ENCODE measurements at places on chromosomes 16 and 17.

GRCh38 chr16:1089822-1090619 is 6.0 kb downstream of the C1QTNF8 start:
- no peak for DNase-seq

DNA sequence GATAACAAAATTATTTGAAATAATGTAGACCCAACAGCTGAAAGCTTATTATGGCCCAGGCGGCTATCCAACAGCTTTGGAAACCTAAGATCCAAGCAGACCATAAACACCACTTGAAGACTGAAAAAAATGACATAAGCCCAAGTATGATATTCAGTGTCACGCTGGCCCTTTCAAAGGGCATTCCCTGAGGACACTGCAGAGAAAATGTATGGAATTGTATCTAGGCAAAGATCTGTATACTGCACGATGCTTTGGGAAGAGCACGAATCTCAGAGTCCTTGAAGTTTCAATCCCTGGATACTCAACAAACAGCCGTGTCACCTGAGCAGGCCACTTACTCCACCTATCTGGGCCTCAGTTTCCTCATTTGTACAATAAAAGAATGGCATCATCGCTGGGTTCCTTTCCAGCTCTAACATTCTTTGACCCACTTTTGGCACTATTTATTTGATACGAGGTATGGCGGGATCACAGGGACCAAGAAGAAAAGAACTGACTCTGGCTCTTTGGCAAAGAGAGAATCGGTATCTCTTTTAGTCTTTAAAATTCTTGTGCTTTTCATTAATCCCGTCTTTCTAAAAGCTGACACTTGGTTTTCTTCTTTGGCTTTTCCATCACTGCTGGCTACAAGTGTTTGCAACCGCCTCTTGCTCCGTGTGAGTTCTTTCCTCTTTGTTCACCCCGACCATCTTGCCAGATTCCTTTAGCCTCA is 1.2 kb downstream of the STAT5B start:
- DNase-seq = no peak

- DNase-seq = no peak
Measured at GRCh38 chr16:3872216-3872895, 8.2 kb downstream of the CREBBP start.

- no peak for DNase-seq
Measured at GRCh38 chr16:89961920-89962319, 13.4 kb downstream of the DEF8 start.

DNA sequence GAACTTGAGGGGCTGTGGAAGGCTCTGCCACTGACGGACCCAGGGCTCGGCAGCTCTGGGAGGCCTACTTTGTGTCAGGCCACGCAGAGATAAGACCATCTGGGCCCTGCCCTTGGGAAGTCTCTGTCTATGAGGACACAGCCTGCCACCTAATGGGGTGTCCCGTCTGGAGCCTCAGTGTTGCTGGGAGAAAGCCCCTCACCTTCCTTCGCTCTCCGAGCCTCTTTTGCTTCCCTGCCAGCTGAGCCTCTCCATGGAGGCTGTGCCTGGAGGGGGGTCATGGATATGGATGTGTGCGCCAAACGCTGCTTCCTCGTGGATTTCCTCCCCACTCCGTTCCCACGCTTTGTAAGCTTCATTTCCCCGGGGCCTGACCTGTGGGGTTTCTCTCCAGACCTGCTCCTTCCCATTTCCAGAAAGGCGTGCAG is 228.8 kb downstream of the SEC14L1 start:
- DNase-seq = no peak

GRCh38 chr17:77535435-77535834 is 394.7 kb downstream of the SEC14L1 start:
- DNase-seq = no peak

- DNase-seq = peak; percentile 95
Measured at GRCh38 chr17:37488009-37488604, 1.6 kb upstream of the DUSP14 start.

GRCh38 chr16:2480948-2481347 is 6.0 kb downstream of the TBC1D24 start:
- DNase-seq = no peak

DNA sequence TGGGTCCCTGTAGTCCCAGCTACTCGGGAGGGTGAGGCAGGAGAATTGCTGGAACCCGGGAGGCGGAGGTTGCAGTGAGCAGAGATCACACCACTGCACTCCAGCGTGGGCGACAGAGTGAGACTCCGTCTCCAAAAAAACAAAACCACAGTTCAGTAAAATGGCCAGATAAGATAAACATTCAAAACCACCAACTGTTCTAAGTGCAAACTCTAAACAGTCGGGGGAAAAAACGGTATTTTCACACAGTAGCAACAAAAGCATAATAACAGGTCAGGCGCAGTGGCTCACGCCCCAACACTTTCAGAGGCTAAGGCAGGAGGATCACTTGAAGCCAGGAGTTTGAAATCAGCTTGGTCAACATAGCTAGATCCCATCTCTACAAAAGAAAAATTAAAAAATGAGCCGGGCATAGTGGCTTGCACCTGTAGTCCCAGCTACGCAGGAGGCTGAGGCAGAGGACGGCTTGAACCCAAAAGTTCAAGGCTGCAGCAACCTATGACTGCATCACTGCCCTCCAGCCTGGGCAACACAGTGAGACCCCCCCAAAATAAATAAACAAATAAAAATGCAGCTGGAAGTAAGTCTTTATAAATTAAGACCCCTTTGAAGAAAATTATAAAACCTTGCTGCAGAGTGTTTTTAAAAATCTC is 10.8 kb upstream of the HASPIN start:
- DNase-seq = no peak

DNA sequence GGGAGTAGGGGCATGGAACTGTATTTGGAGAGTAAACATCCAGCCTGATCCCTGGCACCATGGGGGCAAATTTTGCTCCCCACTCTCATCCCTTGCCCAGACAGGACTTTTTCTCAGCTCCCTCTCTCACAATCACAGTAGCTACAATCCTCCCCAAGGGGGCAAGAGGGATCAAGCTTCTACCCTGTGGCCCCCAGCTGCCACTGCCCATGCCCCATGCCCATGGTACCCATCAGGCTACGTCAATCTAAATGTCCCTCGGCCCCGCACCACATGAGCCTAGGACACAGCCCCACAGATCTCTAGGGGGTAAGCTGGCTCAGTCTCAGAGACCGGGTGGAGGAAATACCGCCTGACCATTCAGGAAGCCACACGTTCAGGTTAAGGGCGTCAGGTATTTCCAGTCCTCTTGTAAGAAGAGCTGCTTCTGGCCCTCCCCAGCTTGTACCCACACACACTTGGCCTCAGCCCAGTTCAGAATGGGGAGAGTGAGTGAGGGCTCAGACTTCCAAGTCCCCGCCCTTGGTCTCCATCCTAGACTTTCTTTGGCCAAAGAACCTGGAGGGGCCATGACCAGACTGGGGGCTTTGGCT is 1.8 kb downstream of the CACNB1 start:
- peak; percentile 46 for DNase-seq

DNA sequence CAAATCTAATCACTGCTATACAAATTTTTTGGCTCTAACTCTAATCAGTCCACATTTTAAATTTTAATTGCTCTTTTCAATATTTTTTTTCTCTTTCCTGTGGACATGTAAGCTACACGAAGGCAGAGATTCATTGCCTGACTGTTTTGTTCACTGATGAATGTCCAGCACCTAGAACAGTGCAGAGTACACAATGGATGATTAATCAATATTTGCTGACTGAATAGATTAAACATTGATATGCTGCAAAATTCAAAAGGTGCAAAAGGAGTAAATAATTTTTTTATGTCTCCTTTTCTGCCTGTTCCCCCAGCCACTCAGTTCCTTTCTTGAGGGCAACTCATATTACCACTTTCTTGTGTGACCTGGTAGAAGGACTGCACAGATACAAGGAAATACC is 32.8 kb downstream of the SCNN1B start:
- no peak for DNase-seq

DNA sequence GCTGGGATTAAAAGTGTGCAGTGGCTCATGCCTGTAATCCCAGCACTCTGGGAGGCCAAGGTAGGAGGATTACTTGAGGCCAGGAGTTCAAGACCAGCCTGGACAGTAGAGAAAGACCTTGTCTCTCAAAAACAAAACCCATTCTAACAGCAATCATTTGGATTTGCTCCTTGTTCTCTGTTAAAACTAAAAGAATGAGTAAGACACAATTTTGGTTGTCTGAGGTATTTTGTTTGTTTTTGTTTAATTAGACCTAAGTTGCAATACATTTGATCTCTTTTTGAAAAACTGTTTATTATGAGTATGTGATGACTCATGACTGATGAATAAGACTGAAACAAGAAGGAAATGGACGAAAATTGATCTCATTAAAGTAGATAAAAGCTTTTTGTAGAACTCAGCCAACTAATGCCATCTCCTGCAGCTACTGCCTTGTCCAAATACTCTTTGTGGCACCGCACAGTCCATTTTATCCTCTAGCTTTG is 29.0 kb downstream of the GLG1 start:
- DNase-seq = peak; percentile 88

GRCh38 chr17:14950216-14950615 is 314.9 kb downstream of the PMP22 start:
- no peak for DNase-seq

GRCh38 chr16:31186930-31187807 is 7.2 kb downstream of the FUS start:
- DNase-seq = no peak

DNA sequence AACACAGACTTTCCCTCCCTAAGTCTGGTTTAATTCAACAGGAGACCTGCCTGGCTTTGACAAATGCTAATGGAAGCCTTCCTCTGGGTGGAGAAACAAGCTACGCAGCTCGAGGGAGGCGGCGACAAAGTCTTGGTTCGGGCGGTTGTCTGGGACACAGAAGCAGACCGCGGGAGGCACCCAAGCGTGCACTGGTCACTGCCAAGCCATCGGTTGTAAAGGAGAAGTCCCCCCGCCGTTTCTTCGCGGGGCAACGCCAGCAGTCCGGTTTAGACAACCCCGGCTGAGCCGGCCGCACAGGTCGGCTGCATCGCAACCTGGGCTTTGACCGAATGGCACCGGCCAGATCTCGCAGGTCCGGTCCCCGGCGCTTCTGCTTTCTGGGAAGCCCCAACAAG is 586 bp downstream of the GLYR1 start:
- DNase-seq = peak; percentile 68

GRCh38 chr16:47978491-47979163 is 177.2 kb downstream of the ABCC12 start:
- no peak for DNase-seq

GRCh38 chr17:34680151-34680550 is 100.8 kb downstream of the TMEM132E start:
- DNase-seq = no peak

DNA sequence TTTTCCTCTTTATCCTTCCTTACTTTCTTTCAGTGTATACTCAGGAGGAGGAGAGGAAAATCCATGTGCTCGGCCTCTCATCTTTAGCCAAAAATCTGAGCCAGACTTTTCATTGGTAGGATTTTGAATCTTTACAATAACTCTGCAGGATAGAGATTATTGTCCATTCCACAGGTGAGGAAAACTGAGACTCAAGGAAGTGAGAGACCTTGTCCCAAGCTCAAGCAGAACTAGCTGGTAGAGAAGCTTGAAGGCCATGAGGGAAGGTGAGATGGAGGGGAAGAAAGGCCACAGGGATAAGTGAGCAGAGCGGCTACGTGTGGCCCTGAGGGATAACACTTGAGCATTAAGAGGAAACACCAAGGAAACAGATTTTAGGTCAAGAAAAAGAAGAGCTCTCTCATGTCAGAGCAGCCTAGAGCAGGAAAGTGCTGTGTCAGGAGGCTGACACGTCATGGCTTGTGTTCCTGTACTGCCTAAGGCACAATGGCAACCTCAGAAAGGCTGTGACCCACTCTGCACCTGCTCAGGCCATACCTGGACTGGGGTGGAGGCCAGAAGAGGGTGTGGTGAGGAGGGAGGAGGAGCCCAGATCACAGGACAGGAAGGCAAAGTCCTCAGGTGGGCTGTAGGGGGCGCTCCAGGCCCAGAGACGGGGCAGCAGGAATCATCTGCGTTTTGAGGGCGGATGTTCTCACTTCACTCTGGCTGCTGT is 11.9 kb downstream of the MT4 start:
- DNase-seq = peak; percentile 96

DNA sequence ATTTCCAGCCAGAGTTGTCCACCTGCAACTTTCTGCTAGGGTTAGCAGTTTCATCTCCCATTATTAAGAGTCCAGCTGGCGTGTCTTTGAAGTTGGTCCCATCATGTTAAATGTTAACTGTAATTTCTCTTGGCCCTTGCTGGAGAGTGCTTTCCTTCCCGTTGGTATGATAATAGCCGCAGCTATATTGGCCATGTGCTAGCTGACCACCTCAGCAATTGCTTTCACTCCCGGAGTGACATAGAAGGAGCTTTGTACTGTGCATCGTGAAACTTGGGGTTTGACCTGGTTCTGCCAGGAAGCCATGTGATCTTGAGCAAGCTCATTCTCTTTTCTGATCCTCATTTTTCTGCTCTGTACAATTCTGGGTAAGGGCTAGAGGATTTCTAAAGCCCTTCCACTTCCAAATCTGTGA is 81.0 kb upstream of the TBX2 start:
- no peak for DNase-seq

DNA sequence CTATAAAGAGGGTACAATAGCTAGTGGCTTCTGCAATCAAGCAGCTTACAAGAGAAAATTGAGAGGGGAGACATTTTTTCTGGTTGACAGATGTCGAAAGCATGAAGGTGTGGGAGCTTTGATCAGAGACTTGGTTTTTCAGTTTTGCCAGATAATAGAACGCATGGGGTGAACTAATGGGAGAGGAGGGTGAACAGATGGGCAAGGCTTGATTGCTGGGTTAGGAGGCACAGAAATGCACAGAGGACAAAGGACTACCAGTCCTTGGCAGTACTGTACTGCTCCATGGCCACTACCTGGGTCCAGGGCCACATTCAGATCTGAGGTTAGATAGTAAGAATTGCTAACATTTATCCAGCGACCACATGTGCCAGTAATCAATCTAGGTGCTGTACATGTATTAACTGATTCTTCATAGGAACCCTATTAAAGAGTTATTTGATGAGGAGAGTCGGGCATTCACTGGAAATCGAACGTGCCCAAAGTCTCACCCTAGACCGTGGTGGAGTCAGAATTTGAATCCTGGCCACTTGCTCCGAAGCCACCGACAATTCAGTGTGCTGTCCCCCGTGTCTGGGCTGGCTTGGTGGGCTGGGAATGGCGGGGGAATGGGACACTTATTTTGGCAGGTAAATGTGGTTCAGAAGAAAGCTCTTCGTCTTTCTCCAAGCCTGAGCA is 873 bp upstream of the KSR1 start:
- no peak for DNase-seq

GRCh38 chr17:7841396-7841914 is 7.4 kb downstream of the KDM6B start:
- peak; percentile 79 for DNase-seq

GRCh38 chr17:36938566-36939051 is 1.3 kb downstream of the LHX1 start:
- DNase-seq = no peak

GRCh38 chr17:64063088-64063487 is 42.7 kb upstream of the ICAM2 start:
- no peak for DNase-seq

DNA sequence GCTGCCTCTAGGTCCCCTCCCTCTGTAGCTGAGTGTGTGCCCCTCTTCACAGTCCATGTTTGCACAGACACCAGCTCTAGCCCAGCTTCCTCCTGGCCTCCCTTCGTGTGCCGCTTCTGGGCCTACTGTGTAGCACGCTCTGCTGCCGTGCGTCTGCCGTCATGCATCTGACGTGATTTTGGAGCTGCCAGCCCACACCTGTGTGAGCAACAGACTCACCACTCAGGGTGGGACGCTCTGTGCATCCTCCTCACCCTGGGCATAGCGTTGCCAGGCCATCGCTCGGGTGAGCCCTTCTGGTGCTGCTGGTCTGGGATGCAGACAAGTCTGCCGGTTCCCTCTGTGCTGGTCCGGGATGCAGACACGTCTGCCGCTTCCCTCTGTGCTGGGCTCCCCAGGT is 39.4 kb upstream of the ZNF750 start:
- no peak for DNase-seq

- no peak for DNase-seq
Measured at GRCh38 chr16:62732092-62732491, 695.9 kb upstream of the CDH8 start.
